ENCODE measurements at places on chromosomes 6 and 20.

GRCh38 chr20:8693709-8694108 is 375.2 kb upstream of the PLCB4 start:
- no peak for DNase-seq

- DNase-seq, result no peak
Observed at GRCh38 chr6:30894935-30895334, 10.6 kb downstream of the DDR1 start.

- no peak for DNase-seq
Observed at GRCh38 chr6:34924831-34925625, 36.0 kb downstream of the ANKS1A start.

DNA sequence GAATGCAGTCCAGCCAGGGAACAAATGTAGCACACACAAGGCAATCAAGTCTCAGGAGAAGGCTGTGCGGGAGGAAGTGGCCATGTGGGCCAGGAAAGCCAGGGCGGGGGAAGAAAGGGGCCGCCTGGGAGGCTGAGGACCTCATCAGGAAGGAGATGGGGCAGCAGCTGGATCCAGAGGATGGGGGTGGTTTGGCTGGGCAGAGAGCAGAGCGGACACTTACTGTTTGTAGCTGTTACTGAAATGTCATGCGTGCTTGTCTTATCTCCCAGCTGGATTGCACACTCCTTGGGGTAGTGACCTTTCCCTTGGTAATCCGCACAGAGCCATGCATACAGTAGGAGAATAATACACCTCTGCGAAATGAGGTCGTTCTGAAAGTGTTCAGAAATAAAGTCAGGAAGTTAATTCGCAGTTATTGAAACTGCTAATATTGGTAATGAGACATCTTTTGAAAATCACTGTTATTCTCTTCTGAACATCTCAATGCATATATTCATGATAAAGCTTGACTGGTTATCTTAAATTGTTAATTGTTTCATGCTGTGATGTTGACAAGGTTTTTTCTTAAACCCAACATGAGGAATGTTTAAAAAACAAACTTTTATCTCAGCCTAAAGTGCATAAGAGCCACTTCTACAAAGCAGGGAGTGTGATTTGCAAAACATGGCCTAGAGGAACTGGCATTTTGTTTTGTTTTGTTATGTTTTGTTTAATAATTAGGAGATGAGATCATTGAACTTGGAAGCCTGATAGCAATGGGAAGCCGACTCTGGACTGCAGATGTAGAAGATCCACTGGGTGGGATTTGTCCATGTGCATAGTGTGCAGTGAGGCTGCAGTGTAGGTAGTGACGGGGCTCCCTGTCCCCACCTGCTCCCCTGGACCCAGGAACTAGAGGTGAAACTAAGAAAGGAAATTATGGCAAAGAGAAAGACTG is 18.0 kb upstream of the MAP3K4 start:
- no peak for DNase-seq

DNA sequence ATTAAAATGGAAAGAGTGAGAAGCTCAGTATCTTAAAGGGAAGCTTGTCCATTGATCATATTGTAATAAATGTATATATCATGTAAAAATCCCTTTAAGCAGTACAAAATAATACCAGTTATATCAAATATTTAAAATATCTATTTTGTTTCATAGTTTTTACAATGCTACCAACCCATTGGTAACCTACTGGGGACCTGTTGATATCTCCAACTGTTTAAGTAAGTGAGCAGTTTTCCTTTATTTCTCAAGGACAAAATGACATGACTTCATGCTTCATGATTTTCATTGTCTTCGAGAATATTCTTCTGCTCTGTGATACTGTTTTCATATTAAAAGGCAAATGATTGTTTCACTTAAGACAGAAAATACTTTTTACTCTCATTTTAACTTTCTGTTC is 100.0 kb downstream of the ADGRG6 start:
- DNase-seq, result no peak

Measured in stimulated activated CD8-positive, alpha-beta memory T cell treated with anti-CD3 and anti-CD28 coated beads, Interleukin-4, amount 100 ng/mL, for 1 hour (primary cell).